Mucosa of descending colon (tissue), 3 donors: ENCODE measurements at places on chromosomes 6 and 20. TPM values are rescaled to one million over a fixed set of nuclear protein-coding genes. Genes with fewer than 3 reads are reported as not detected.

GRCh38 chr6:109373762-109374161 is 8.5 kb downstream of the CD164 start:
- DNase-seq = no peak

DNA sequence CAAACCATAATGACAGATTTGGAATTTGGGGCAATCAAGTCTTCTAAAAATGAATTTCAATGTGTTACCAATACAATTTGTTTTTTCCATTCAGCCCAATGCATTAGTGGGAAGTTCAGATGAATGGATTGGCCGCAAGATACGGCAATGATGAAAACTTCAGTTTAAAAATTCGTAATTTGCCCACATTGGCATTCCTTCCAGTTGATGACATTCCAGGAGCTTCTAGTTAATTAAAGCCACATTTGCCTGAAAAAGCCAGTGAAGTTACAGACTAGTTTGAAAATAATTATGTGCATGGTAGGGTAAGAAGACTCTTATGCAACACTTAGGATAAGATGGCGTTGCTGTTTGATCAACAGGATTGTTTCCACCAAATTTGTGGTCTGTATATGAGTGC is 46.2 kb downstream of the NHLRC1 start:
- no peak for DNase-seq

The OVOL2 gene
- total RNA-seq = 11.5 TPM

The C6orf15 gene
- total RNA-seq = not detected

The GSTA1 gene
- 4.1 TPM for total RNA-seq

GRCh38 chr6:132202574-132202973 is 198.7 kb downstream of the MOXD1 start:
- no peak for DNase-seq

GRCh38 chr6:31170987-31171671 is 647 bp upstream of the POU5F1 start:
- no peak for DNase-seq

The COX4I2 gene
- 0.63 TPM for total RNA-seq

GRCh38 chr20:15760001-15760621 is 813.1 kb downstream of the KIF16B start:
- no peak for DNase-seq

The COL10A1 gene
- total RNA-seq = not detected
